ENCODE measurements at places on chromosomes 13 and 19. TPM values are rescaled to one million over a fixed set of nuclear protein-coding genes. Genes with fewer than 3 reads are reported as not detected.

The OR7D2 gene
- 0.09 TPM for total RNA-seq

The KLK12 gene
- not detected for total RNA-seq

The PLA2G4C gene
- total RNA-seq, result 12.4 TPM

The ERVK3-1 gene
- total RNA-seq, result 38.6 TPM

The FGF21 gene
- not detected for total RNA-seq

The KIR3DL2 gene
- total RNA-seq, result 1.4 TPM

The RFXANK gene
- 56.2 TPM for total RNA-seq

The ONECUT3 gene
- total RNA-seq, result not detected

The RFXAP gene
- 10.1 TPM for total RNA-seq

The CEACAM16 gene
- not detected for total RNA-seq

Measured in activated CD4-positive, alpha-beta T cell treated with anti-CD3 and anti-CD28 coated beads for 36 hours (primary cell).